ENCODE measurements at places on chromosomes 6 and 20.

DNA sequence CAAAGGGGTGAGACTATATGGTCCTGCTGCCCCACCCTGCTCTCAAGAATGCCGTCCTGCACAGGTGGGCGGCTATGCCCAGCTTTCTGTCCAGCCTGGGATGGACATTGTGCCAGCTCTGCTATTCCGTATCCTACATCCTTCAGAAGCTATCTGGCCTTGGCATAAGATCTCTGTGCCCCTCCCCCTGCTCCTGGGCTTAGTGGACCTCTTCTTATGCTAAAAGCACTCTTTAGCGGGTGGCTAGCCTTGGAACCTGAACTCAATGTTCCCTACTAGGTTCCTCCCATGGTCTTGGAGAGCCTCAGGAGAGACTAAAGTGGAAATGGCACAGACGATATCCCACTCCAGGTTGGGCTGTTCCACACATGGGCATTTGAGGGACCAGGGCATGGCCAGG lies 22.5 kb downstream of the SCUBE3 start:
- DNase-seq, result no peak

DNA sequence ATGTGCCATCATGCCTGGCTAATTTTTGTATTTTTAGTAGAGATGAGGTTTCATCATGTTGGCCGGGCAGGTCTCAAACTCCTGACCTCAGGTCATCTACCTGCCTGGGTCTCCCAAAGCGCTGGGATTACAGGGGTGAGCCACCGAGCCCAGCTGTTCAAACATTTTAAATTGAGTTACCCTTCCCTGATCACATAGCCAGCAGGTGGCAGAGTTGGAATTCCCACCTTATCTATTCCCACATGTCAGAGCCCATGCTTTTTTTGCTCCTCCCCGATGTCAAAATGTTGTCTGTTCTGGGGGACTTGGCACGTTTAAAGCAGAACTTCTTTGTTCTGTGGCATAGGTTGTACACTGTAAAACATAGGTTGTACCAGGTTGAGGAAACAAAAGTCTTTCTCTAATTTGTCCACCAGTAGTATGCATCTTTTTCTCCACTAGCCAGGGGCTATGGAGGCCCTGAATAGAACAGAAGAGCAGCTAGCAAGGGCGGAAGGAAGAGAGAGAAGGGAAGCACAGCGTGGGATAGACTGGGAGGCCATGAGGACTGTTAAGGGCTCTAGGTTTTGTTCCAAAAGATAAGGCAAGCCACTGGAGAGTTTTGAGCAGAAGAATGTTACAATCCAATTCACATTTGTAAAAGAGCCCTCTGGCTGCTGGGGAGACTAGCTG lies 7.3 kb upstream of the LBP start:
- no peak for DNase-seq

- DNase-seq, result no peak
Observed at GRCh38 chr20:18815194-18815942, 1.8 kb downstream of the SCP2D1 start.

- DNase-seq, result no peak
Observed at GRCh38 chr6:133392641-133393040, 151.5 kb downstream of the EYA4 start.

- DNase-seq, result no peak
Observed at GRCh38 chr20:61935926-61936700, 129.6 kb downstream of the TAF4 start.

DNA sequence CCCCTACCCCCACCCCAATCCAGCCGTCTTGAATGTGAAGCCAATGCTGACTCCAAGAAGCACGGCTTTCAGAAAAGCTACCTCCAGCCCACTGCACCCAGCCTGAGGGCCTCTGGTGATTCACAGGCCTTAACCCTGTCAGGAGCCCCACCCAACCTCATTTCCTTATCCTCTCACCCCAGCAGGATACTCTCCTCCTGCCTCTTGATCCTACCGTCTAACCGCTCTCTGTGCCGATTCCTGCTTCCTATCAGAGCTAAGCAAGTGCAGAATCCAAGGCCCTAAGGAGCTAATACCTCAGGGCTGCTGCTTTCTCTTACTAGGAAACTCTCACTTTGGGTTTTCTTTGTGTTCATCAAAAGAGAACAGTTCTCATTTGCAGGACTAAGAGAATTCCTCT lies 47.2 kb downstream of the TRERF1 start:
- DNase-seq, result no peak

GRCh38 chr20:11267131-11267761 lies 593.4 kb upstream of the JAG1 start:
- no peak for DNase-seq

DNA sequence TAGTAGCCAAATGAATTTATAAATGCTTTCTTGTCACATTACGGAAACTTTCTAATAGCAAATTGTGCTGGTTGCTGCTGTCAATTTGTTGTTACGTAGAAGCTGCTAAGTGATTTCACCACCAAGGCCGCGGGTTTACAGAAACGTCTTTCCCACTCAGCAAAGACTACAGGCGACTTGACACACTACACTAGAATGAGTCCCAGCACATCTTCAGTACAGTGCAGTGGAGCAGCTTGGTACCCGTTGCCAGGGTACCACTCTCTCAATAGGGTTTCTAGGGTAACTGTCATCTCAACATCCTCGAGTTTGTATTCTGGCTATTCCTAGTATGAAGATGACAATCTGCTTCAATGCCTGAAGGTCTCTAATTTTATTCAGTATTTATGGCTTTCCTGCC lies 22.7 kb upstream of the ZDHHC14 start:
- DNase-seq, result no peak

DNA sequence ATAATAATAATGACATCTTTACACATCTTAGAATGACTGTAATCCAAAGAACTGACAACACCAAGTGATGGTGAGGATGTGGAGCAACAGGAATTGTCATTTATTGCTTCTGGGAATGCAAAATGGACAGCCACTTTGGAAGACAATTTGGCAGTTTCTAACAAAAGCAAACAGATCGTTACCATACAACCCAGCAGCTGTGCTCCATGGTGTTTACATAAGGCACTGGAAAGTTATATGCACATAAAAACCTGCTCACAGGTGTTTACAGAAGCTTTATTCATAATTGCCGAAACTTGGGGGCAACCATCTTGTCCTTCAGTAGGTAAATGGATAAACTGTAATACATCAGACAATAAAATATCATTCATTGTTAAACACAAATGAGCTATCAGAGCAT lies 18.3 kb upstream of the ASF1A start:
- DNase-seq, result no peak

- DNase-seq, result no peak
Observed at GRCh38 chr6:94196891-94197290, 777.5 kb upstream of the EPHA7 start.

DNA sequence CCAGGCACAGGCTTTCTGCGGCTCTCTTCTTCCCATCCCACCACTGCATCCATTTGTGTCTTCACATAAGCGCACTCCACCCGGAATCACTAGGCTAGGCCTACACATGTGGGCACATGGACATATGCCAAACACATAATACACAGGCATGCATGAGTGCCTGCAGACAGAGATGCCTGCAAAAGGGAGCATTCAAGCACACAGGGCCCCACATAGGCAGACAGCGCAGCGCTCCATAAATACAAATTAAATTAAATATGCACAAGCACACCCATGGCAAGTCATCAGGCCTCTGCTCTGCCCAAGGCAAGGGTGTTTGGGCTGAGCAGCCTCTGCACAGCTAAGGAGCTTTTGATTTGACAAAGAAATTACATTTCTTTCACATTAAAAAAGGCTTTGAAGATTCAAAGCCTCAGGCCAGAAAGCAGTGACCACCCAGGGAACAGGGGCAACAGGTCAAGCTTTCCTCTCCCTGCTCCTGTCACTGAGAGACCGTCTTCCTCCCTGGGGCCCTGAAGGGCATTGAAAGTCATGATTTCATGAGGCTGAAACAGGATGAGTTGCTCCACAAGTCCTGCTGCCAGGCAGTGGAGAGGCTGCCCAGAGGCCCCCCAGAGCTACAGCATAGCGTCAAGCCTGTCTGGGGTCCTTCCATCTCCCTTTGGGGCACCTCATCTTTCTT lies 134.2 kb upstream of the LRFN2 start:
- DNase-seq, result no peak

GRCh38 chr6:29141606-29142005 lies 29.1 kb upstream of the OR2J2 start:
- DNase-seq, result no peak

DNA sequence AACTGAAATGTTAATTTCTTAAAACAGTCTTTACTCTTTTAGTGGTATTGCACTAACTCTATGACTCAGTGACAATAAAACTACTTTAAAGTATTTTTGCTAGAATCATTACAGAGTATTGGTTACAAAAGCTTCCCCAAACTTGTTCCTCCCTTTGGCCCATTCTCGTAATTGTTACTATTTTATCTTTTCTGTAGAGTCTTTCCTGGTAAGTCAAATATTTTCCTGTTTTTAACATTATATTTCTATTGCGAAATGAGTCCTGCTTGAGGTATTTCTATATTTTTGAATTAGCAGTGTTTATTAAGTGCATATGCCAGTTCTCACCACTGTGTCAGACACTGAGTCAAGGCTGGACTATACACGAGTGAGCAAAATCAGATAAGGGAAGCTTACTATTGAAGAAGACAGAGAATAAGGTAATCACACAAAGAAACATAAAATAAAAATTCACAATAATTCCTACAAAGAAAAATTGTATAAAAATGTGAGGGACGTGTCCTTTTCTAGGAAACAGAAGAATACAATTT lies 970.5 kb downstream of the EYS start:
- no peak for DNase-seq

DNA sequence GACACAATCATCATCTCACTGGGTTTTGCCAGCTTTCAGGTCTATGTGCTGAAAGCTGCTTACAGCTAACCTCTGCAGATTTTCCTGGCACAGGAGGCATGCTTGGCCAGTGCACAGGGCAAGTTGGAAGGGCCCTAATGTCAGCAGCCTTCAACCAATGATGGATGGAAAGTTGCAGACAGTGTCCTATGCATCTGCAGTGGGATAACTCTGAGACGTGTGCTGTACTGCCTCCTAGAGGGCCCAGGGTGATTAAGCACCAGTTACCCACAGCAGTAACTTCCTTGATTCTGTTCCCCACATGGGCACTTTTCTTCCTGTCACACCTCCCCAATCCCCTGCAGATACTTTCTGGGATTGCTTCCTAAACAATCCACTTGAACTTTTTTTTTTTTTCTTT lies 38.6 kb downstream of the OVOL2 start:
- DNase-seq, result no peak

DNA sequence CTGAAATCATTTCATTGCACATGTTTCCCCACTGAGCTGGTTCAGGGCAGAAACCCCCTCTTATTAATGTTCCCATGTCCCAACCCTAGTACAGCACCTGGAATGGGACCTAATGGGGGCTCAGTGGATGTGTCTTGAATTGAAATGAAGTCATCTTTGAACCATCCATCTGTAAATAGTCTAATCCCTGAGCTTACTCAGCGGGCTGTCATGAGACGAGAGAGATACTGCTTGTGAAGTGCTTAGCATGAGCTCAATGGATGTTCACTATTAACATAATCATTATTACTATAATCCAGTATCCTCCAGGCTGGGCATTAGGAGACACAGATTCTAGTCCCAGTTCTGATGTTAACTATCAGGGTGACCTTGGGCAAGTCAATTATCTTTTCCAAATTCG lies 106.6 kb upstream of the LRFN2 start:
- no peak for DNase-seq

GRCh38 chr20:19807191-19807945 lies 49.3 kb downstream of the RIN2 start:
- no peak for DNase-seq
